Fibroblast of skin of back (primary cell): ENCODE measurements at places on chromosomes 6 and 20.

- no peak for DNase-seq
These were observed 55.1 kb upstream of the HDDC2 start for GRCh38 chr6:125356884-125357283.

GRCh38 chr20:36528176-36528874, 13.0 kb upstream of the MYL9 start:
- DNase-seq = no peak

- DNase-seq = peak; percentile 65
These were observed 164.0 kb upstream of the AGPAT4 start for GRCh38 chr6:161437851-161438250.

DNA sequence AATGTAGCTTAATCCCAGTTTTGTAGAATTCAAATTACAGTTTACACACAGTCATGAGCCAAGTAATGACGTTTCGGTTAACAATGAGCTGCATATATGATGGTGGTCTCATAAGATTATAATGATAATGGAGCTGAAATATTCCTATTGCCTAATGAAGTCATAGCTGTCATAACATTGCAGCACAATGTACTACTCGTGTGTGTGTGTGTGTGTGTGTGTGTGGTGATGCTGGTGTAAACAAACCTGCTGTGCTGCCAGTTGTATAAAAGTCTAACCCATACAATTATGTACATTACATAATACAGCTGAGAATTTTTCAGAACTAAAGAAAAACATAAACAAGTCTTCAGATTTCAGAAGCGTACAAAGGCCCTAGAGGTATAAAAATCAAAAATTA, 66.7 kb upstream of the ARID1B start:
- DNase-seq = no peak

GRCh38 chr6:34852406-34853085, 35.3 kb downstream of the TAF11 start:
- DNase-seq = no peak

GRCh38 chr20:38536310-38536709, 44.7 kb upstream of the ADIG start:
- DNase-seq = peak; percentile 1

- no peak for DNase-seq
These were observed 747.3 kb downstream of the COL12A1 start for GRCh38 chr6:74458536-74458935.

DNA sequence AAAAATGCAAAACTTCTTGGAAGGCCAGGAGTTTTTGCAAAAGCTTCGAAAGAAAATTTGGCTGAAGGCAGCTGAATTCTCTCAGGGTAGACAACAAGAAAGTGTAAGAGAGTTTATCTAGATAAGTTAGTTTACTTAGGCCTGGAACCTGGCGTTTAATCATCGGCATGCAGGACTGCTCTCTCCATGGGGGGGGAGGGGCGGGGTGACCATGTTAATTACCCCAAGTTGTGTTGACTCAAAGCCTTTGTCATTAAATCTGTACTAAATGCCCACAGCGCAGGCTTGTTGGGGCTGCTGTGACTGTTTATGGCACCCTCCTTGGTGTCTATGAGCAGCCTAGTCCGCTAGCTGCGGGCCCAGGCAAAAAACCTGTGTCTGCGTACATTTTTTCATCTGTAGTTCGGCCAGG, 20.1 kb upstream of the ZNF451 start:
- no peak for DNase-seq

DNA sequence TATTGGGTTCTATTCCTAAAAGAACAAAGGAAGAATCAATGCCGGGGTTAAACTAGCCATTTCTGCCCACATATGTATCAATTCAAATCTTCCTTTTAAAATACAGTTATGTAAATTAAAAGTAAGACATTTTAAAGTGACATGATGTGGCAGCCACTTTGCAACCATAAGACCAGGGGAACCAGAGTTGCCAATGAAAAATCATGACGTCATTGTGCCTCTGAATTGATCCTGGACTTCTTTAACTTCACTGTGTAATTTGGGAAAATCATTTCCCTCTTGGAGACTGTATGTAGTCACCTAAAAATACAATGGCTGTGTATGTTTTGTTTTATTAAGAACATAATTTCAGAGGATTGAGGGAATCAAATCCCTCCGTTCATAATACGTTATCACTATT, 42.2 kb downstream of the SLC13A3 start:
- DNase-seq = no peak

- DNase-seq = peak; percentile 94
These were observed 109.9 kb downstream of the NOL4L start for GRCh38 chr20:32474967-32475811.

GRCh38 chr6:3627956-3628835, 123.3 kb downstream of the PXDC1 start:
- no peak for DNase-seq

DNA sequence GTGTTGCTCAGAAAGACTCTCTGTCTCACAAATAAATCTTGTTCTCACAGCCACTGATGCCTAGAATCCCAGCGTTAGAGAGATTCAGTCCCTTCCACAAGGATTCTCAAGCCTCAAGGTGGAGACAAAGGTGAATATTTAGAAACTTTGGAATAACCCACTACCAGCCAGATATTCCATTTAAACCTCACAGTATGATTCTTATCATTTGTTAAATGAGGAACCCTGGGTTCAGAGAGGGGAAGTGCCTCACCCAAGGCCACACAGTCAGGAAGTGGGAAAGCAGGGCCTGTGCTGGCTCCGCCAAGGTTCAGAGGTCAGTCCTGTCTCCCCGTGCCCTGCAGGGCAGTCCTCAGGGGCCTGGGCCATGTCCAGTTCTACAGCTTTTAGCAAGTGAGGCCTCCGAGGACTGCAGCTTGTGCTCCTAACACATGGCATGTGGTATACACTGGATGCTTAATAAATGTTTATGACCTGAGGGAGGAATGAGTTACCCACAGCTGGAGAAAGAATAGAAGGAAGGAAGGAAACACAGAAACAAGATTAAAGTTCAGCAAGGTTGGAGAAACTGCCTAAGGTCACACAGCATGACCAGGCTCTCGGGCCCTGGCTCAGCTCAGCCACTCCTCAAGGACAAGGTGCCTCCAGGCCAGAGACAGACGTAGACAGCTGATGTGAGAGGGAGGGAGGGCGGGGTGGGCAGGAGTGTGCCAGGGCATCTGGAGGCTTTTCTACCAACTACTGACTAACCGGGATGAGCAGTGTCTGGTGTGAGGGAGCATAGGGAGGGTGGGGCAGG, 3.9 kb upstream of the TGM2 start:
- no peak for DNase-seq
